ENCODE measurements at places on chromosomes 6 and 20.

GRCh38 chr6:9233686-9234085 lies 798.3 kb upstream of the SLC35B3 start:
- no peak for DNase-seq

GRCh38 chr6:129598244-129599187 lies 111.5 kb downstream of the ARHGAP18 start:
- DNase-seq: peak; percentile 70

GRCh38 chr6:75815756-75816155 lies 66.7 kb downstream of the MYO6 start:
- no peak for DNase-seq

- DNase-seq: no peak
These were observed 93.2 kb downstream of the MMS22L start for GRCh38 chr6:97189767-97190166.

DNA sequence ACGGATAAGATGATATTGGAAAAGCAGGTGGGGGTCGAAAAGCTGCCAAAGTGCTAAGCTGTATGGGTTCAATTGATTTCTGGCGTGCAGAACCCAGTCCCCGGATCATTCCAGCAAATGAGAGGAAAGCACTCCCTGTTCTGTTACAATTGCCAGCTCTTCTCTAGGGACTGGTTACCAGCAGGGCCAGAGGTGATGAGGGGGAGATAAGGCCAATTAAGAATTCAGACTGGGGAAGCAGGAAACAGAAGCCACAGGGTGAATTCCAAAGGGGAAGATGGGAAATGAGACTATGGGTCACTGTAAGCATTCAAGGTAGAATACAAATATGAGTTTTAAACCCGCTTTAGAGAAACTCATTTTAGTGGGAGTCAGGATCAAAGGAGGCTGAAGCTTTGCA lies 349.4 kb upstream of the MAP3K7 start:
- DNase-seq: no peak

DNA sequence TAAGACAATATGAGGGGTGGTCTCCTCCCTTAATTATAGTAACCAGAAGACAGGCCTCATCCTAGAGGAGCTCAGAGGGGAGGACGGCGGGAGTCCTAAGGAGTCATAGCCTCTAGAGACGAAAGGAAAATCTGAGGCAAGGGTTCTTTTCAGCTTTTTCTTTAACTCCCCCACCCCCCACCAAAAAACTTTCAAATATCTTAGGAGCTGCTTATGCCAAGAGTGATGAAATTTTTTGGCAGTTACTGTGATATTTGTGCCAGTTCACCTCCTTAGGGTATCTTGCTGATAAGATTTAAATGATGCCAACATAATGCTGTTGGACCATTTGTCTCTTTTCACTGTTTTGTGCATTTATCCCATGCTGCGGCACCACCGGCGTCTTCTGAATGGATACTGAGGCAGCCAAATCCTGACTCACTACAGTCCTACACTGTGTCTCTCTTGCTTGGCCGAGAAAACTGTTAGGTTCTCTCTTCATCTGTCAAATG lies 44.5 kb upstream of the DSE start:
- no peak for DNase-seq

- DNase-seq: no peak
These were observed 64.8 kb upstream of the TMEM30A start for GRCh38 chr6:75349262-75349984.

- DNase-seq: no peak
These were observed 25.7 kb downstream of the SLC2A4RG start for GRCh38 chr20:63765082-63765873.

DNA sequence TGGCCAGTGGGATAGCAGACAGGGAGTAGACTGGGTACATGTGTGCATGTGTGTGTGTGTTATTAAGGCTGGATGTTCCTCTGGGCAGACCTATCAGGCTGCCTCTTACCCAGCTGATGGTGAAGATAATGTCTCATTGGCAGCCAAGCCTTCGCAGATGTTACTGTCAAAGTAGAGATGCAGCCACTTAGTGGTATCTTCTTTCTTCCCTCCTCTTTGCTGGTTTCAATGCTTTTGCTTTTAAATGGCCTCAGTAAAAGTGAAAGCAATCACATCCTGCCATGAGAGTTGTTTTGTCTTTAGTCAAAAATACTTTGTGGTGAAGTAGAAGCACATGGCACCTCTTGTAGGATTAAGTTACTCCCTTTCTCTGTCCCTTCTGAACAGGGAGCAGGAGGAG lies 57.5 kb downstream of the SNRNP48 start:
- no peak for DNase-seq

DNA sequence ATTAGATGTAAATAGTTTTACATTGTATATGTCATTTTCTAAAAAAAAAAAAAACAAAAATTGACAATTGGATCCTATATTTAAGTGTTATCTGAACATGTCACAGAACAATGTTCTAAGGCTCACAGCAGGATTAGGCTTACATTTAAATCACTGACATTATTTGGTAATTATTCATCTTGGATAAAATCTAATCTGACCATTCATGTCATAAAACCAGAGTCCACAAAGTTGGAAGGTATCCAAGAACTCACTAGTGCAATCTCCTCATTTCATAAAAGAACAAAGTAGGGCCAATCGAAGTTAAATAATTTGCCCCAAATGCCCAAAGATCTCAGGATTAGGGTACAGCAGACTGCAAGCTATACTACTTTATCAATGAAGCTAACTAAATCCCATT lies 73.0 kb downstream of the PDSS2 start:
- DNase-seq: no peak

GRCh38 chr6:113451049-113451448 lies 406.1 kb upstream of the MARCKS start:
- DNase-seq: peak; percentile 55

DNA sequence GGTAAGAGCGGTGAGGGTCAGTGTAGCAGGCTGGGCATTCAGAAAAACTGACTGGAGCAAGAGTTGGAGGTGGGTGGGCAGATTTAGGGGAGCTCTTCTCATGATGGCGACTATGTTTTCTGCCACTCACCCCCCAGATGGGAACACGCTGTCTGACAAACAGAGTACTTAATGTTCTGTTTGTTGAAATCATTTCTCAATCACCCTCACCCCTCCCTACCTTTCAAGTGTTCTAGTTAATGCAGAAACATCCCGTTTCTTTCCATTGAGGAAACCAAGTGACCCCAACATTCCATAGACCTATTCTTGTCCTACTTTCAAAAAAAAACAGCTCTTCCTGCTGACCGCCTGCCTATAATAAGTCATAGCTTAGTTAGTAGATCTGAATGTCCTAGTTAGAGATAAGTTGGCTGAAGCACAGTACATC lies 132.5 kb upstream of the NEDD9 start:
- no peak for DNase-seq

DNA sequence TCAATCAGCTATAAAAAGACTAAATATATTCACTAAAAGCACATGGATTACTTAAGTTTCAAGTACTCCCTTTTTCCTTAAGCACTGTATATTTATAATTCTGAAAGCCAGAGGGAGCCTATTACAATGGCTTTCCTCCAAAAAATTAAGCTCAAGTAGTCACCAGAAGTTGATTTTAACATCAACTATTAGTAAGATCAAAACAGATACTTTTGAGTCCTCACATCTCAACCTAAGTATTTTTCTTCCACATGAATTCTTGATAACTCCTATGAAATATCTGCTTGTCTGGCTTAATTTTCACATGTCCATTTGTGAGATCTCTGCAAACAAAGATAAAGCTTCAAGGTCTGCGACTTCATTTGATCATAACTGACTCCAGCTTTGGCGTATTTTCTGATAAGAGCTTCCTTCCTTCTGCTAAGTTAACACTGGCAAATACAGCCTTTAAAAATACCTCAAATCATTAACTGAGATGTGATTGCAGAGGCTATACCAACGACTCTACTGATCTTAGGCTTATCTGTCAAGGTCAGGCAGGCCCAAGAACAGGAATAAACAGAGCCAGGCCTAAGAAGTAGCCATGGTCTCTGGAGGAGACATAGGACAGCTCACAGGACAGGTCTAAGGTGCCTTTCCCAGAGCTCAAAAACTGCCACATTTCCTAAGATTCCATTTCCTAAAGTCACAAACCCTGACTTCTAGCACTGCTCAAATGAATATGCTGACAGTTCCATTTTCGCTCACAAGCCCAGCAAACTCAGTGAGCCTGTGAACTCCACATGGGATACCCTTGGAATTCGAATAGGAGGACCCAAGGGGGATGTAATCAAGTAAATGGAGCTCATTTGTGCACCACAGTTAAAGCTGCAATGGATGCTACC lies 10.0 kb downstream of the SNX5 start:
- DNase-seq: no peak

DNA sequence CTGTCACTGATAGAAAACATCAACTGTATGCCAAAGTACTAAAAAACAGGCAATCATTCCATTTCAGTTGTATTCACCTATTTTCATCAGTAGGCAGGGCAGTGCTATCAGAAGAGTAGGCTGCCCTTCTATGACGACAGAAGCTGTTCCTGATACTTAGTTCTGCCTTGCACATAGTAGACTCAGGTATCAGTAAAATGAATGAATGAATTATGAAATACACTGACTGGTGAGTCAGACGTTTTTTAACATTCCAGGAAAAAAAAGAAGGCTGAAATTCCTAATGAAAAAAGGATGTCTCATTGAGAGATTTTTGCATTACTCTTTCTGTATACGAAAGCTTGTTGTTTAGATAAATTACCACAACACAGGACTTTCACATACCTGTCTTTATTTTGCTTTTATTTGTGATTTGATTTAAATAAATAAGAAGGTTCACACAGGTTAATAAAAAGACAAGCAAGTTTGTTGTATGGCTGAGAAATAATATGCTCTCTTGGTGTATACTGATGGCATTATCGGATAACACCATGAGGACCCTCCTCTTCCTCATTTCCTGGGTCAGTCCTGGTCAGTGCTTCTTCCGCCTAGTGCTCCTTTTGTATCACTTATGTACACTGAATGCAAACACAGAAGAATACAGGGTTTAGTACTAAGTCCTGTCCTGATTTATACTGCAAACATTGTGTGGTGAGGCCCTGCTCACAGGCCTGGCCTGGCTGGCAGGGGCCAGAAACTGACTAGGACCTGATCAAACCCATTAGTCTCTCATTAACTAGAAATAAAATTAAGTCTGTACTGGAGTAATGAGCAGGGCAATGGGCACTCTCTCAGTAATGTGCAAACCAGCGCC lies 39.4 kb upstream of the SPDEF start:
- no peak for DNase-seq

- DNase-seq: no peak
These were observed 548.8 kb upstream of the EPHA7 start for GRCh38 chr6:93968126-93968525.

GRCh38 chr6:149127212-149127611 lies 190.3 kb upstream of the TAB2 start:
- DNase-seq: no peak

All from AML-193 (cell line).